ENCODE measurements at places on chromosomes 11 and 22.
A peak's percentile ranks its signal among the peaks of the same experiment; 100 is the strongest.

GRCh38 chr11:71305451-71306125 lies 53.2 kb upstream of the SHANK2 start:
- DNase-seq, result no peak

- no peak for DNase-seq
These were observed 945.7 kb downstream of the DLG2 start for GRCh38 chr11:84681456-84681855.

GRCh38 chr11:47453365-47453764 lies 4.4 kb upstream of the RAPSN start:
- no peak for DNase-seq

DNA sequence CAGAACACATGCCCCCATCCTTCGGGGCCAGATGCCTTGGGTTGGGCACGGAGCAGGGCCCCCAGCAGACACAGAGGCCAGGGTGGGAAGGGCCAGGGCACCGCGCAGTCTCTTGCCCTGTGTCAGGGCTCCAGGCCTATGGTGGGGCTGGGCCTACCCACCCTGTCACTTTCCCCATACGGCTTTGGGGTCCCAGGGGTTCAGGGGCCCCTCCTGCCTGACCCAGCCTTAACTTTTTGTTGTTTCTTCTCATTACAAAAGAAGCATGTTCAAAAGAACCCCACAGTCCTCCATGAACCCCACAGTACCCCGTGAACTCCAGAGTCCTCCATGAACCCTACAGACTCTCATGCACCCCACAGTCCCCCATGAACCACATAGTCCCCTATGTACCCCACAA lies 33.0 kb upstream of the CCDC188 start:
- DNase-seq, result no peak

- DNase-seq, result no peak
These were observed 217.8 kb downstream of the FAM76B start for GRCh38 chr11:95571718-95572260.

DNA sequence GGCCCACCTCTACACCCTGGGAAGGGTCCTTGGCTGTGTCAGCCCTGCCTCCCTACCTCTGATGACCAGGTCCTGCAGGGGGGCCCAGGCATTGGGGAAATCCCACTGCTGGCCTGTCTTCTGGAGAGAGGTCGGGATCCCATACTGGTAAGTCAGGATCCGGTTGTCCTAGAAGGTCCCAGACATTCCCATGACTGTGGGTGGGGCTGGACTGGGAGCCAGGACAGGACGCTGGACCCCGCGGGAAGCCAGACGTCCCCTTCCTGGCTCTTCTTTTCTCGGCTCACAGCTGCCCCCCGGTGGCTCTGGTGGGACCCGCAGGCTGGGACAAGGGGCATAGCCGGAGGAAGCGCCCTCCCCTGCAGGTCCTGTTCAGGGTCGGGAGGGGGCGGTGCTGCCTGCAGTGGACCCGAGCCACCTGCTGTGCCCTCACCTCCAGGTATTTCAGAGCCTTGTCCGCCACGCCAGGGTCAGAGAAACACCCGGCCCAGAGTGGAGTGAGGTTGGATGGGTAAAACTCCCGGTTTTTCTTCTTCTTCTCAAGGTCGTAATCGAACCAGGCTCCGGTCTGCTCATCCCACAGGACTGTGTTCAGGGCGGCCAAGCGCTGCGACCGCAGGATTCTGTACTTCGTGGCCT lies 20.0 kb downstream of the TREH start:
- peak; percentile 92 for DNase-seq

GRCh38 chr11:68031144-68031464 lies 623 bp downstream of the NDUFS8 start:
- DNase-seq, result no peak

DNA sequence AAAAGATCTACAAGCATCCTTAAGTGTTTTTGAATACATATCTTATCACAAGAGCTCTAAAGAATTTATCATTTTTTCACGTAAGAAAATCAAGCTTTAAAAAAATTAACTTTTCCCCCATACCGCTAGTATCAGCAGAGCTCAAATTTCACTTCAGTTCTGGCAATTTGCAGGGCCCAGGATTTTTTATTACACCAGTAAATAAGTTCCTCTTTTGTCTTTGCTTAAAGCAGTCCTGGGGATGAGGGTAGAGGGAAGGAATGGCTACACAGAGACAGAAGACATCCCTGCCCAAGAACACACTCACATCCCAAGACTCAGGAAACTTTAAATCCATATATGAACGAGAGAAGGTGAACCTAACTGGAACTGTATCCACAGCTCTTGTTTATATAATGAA lies 22.6 kb upstream of the SORL1 start:
- no peak for DNase-seq

- DNase-seq, result no peak
These were observed 67.1 kb upstream of the CARD18 start for GRCh38 chr11:105206633-105207032.

GRCh38 chr22:38867124-38867455 lies 4.9 kb downstream of the CBX6 start:
- DNase-seq, result no peak

DNA sequence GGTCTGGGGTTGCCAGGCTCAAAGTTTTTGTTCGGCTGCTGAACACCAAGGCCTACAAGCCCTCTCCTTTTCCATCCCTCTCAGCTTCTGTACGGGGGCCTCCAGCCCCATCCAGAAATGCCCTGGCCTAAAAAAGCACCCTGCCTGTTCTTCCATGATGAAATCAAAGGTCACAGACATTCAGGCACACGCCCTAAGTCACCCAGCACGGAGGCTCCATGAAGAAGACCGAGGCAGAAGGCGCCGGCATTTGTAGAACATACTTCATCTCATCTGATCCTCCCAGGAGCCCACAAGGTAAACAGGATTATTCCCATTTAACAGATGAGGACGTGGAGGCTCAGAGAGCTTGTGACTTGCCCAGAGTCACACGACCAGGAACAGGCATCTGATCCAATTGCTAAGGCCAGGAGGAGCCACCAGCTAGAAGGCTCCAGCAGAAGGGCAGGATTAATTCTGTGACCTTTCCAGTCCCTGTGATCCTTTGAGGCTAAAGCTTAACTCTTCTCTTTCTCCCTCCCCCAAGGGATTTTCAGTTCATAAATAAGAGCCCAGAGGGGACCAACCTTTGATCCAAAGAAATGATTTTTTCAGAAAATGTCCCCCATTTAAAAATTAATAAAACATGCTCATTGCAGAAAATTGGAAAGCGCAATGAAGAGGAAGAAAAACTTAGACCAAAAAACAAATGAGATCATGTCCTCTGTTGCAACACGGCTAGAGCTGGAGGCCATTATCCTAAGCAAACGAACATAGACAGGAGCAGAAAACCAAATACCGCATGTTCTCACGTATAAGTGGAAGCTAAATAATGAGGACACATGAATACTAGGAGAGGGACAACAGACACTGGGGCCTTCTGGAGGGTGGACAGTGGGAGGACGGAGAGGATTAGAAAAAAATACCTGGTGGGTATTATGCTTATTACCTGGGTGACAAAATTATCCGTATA lies 38.7 kb downstream of the CYTH4 start:
- DNase-seq, result no peak

- no peak for DNase-seq
These were observed 91.9 kb upstream of the NTM start for GRCh38 chr11:131278472-131278871.

DNA sequence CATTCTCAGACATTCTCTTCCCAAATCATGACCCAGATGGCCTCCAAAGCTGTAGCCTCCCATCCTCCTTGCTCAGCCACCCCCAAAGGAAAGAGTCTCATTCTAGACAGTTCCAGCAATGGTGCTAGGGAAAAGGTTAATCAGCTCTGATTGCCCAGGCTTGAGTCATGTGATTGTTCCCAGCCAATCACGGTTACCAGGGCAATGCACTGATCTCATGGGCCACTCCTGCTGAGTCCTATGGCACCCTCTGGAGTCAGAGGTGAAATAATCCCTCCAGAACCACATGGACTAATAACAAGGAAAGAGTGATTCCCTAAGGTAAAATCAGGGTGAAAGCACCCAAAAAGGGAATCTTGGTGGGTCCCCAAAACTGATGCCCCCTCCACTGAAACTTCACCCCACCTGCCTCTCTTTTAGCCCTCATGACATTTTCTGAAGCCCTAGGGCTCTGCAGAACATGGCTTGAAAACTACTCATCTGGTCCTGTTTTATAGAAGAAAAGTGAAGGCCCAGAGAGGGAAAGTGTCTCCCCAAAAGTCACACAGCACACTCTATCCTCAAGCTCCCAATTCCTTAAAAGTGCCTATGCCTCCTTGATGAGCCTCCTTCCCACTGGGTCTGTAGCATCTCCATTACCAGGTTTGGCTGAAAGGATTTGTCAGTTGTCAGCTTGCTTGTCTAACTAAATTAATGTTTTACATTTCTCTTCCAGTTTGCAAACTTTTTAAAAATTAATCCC lies 203.7 kb downstream of the MN1 start:
- no peak for DNase-seq

- DNase-seq, result no peak
These were observed 164.6 kb downstream of the ETS1 start for GRCh38 chr11:128422576-128423370.

GRCh38 chr11:61046833-61047232 lies 55.5 kb upstream of the CD5 start:
- no peak for DNase-seq

- DNase-seq, result no peak
These were observed 122.2 kb upstream of the CADM1 start for GRCh38 chr11:115626414-115626813.

DNA sequence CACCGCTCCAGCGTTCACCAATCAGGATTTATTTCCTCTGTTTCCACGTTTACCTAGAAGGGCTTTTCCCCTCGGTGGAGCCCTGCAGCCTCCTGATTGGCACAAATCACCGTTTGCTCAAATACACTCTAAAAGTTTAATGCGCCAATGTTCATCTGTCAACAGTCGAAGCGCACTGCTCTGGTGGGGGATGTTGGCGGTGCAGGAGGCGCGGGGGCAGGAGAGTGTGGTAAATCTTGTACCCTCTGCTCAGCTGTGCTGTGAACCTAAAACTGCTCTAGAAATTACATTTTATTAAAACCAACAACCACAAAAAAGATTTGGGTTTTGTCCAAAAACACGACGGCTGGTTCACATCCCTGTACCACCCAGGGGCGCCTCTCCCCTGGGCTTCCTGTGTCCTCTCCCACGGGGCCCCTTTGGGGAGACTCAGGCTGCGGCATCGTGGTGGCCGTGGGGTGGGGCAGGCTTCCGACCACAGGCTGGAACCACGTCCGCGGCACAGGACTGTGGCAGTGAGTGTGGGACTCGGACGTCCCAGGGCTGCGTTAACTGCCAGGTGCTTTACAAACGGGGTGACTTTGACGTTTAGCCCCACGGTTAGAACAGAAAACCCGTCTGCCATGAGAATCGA lies 13.5 kb downstream of the TTLL8 start:
- no peak for DNase-seq

- DNase-seq, result no peak
These were observed 144.6 kb downstream of the SNX19 start for GRCh38 chr11:130771708-130772107.

GRCh38 chr11:73652046-73652730 lies 5.8 kb downstream of the PLEKHB1 start:
- DNase-seq, result no peak

DNA sequence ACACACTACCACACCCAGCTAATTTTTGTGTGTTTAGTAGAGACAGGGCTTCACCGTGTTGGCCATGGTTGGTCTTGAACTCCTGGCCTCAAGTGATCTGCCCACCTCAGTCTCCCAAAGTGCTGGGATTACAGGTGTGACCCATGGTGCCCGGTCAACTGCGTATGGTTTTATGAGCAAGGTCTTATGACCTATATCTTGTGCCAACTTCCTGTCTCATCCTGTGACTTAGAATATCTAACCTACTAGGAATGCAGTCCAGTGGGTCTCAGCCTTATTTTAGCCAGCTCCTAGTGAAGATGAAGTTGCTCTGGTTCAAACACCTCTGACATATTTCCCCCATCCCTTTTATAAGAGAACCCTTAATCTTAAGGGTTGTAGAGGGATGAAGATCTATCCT lies 66.1 kb upstream of the OR5AN1 start:
- no peak for DNase-seq

GRCh38 chr22:47213571-47214230 lies 451.3 kb downstream of the TBC1D22A start:
- DNase-seq, result no peak

DNA sequence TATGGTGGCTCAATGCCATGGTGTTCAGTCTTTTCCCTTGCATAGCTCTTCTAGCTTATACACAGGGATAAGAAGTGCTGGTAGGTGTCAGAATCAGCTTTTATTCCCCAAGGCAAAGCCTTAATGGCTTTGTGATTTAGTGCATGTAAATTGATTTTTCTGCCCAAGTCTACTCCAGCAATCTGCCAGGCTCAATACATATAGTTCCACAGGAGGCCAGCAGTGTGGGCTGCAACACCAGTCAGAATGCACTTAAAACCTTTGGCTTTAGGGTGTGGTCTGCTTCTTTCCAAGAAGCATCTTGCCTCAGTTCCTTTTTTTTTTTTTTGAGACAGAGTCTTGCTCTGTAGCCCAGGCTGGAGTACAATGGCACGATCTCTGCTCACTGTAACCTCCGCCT lies 14.5 kb upstream of the CAPRIN1 start:
- DNase-seq, result no peak

GRCh38 chr11:2855162-2855561 lies 30.4 kb downstream of the CDKN1C start:
- DNase-seq, result no peak

- peak; percentile 28 for DNase-seq
These were observed 518.7 kb downstream of the NTM start for GRCh38 chr11:131889146-131889577.

GRCh38 chr11:58887452-58887851 lies 42.9 kb upstream of the GLYATL2 start:
- DNase-seq, result no peak

DNA sequence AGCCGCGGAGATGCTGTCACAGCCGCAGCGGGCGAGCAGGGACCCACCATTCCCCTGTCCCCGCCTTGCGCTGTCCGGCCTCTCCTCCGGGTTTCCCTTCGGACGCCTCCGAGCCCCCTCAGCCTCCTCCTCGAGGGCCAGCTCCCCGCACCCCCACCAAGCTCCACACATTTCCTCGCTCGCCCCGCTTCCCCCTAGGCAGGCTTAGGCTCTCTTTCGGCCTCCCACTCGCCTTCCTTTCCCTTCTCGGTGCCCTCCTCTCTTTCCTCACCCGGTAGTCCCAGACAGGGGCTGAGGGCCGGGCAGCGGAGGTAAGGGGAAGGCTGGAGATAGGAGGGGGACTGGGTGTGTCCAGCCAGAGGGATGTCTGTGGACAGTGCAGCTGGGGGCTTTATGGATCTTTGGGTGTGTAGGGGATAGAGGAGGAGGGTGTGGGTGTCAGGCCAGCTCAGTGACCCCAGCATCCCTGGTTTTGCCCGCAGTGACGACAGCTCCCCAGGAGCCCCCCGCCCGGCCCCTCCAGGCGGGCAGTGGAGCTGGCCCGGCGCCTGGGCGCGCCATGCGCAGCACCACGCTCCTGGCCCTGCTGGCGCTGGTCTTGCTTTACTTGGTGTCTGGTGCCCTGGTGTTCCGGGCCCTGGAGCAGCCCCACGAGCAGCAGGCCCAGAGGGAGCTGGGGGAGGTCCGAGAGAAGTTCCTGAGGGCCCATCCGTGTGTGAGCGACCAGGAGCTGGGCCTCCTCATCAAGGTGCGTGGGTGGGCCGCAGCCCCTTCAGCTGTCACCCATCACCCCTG lies 1.6 kb downstream of the KCNK4 start:
- no peak for DNase-seq

All from uterus (tissue), 4 donors.